ENCODE measurements at places on chromosomes 2 and 18.

DNA sequence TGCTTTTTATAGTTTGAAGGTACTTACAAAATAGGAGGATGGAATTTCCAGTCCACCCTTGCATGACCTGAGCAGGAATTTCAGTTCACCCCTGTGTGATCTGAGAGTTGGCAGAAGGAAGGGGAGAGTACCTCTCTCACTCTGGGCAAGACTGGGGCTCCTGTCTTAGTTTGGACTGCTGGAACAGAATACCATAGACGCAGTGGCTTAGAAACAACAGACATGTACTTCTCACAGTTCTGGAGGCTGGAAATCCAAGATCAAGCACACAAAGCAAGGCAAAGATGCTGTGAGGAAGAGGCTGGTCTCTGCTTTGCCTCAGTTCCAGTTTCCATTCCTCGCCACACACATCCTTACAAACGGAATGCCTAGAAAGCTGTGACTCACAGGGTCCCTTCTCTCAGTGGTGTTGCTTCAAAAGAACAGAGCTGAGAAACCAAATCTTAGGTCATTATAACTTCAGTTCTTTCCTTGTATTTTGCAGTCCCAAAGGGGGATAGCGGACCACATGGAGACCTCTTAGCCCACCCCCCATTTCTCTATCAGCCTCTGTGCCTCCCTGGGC, 108.8 kb upstream of the HAAO start:
- no peak for DNase-seq

- no peak for DNase-seq
Measured at GRCh38 chr2:179951680-179952079, 55.4 kb downstream of the CWC22 start.

DNA sequence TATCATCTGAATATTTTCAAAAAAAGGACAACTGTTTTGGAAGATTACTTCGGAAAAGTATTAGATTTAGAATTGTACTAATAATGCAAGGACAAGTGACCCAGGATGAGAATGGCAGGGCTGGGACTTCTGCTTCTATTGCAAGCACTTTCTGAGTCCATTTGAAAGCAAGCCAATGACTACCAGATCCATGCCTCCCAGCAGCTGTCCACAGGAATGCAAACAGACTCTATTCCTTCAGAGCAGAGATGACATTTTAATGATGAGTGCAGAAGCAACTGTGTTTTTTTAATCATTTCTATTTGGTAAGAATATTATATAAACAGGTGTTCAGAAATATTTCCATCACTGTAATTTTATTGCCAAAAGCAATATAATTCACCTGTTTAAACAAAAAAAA, 456.7 kb downstream of the SOX11 start:
- no peak for DNase-seq

- DNase-seq, result no peak
Measured at GRCh38 chr2:118841828-118842461, 5.5 kb downstream of the EN1 start.

DNA sequence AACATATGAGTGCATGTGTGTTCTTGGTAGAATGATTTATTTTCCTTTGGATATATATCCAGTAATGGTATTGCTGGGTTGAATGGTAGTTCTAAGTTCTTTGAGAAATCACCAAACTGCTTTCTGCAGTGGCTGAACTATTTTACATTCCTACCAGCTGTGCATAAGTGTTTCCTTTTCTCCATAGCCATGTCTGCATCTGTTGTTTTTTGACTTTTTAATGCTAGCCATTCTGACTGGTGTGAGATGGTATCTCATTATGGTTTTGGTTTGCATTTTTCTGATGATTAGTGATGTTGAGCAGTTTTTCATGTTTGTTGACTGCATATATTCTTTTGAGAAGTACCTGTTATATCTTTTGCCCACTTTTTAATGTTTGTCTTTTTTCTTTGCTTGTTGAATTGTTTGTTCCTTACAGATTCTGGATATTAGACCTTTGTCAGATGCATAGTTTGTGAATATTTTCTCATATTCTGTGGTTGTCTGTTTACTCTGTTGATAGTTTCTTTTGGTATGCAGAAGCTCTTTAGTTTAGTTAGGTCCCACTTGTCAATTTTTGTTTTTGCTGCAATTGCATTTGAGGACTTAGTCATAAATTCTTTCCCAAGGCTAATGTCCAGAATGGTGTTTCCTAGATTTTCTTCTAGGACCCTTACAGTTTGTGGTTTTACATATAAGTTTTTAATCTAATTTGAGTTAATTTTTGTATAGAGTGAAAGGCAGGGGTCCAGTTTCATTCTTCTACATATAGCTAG, 17.6 kb upstream of the KCNE4 start:
- DNase-seq, result no peak

DNA sequence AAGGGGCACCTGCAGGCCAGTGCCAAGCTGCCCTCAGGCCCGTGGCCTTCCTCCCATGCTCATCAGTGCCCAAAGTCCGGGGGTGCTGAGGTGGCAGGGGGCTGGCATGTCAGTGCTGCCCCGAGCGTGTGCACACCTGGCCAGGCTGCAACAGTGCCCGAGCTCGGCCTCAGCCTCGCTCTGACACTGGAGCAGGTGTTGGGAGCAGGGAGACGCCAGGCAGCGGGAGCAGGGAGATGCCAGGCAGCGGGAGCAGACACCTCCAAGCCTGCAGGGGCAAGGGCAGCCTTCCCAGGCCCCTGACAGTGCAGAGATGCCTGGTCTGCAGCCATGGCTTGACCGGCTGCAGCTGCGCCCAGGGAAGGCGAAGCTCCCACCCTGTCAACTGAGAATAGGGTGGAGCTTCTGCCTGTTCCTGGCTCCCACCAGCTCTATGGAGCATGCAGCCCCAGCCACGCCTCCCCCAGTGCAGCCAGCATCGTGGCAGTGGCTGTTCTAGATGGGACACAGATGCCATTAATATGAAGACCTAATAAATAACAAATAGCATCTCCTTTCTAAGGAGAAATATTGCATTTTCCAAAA, 82.4 kb downstream of the DTNB start:
- DNase-seq, result peak; percentile 79

- DNase-seq, result no peak
Measured at GRCh38 chr18:30908381-30908780, 134.2 kb downstream of the DSC3 start.

DNA sequence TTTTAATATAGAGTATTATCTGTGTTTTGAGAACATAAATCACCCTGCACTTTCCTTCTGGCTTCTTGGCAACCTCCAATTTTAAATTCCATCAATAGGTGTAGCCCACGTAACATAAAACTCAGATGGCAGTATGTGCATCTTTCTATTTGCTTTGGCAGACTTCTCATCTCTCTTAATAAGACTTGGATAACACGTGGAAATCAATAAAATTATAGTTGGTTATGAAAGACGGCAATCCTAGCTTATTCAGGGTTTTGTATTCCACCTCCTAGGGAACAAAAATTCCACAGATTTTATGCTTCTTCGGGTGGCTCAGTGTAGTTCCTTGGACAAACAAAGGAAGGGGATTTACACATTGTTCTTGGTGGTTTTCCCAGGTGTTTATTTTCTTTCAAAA, 299.3 kb downstream of the RND3 start:
- DNase-seq, result no peak

DNA sequence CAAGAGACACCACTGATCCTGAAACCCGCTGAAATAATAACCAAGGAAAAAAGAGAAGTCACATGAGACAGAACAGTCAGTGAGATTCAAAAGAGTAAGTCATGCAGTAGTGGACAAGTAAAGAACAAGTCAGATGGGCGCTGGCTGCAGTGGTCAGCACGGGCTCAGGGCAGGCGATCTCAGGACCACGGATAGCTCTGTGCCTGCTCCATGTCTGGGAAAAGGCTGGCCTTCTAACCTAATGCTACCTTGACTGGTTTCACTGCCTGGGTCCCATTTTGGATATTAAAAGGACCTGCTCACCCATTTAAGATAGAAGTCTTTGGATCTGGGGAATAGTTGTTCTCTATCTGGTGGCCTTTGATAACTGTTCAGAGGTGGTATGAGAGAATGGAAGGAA, 61.7 kb upstream of the LCLAT1 start:
- DNase-seq, result no peak

DNA sequence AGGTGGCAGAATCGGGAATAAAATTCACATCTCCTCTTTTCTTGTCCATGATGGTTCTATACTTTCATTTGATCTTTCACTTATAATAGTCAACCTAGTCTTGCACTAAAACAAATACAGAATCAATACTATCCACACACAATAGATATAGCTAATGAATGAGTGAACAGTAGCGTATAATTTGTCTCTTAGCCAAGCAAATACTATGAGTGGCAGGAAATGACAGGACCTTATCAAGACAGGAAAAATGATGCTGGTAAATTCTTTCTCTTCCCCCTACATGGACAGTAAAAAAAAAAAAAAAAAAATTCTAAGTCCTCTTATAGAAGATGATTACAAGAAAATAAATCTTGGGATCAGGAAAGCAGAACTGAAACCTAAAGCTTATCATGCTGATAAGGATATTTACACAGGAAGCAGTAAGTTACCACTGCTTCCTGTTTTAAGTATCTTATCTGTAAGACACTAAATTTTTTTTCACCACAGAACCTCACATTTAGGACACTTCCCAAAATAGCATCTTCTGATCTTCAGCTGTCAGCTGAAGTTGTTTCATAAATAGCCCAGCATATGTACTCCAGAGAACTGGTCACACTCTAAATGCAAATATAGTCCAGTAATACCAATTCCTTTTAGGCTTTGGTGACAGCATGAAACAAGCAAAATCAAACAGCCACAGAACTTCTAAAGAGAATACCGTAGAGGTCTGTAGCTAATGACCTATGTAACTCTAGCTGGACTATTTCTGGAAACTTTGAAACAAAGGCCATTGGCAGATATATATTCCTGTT, 27.0 kb downstream of the IRS1 start:
- DNase-seq, result no peak

DNA sequence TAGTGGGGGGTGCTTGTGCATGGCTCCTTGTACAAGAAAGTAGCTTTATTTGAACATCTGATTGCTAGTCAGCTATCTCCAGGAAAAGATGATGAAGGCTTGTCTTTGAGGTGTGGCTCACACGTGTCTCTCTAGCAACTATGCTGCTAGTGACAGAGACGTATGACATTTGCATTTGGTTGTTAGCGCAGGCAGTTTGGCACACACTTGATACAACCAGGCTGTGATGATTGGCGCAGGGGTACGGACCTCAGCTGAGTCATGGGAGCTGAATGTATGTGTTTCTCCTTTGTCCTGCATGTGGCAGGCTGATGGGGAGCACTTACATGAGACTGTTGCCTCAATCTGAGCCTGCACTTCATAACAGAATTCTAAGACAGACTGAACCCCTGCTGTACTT, 29.6 kb downstream of the PTCD3 start:
- no peak for DNase-seq

DNA sequence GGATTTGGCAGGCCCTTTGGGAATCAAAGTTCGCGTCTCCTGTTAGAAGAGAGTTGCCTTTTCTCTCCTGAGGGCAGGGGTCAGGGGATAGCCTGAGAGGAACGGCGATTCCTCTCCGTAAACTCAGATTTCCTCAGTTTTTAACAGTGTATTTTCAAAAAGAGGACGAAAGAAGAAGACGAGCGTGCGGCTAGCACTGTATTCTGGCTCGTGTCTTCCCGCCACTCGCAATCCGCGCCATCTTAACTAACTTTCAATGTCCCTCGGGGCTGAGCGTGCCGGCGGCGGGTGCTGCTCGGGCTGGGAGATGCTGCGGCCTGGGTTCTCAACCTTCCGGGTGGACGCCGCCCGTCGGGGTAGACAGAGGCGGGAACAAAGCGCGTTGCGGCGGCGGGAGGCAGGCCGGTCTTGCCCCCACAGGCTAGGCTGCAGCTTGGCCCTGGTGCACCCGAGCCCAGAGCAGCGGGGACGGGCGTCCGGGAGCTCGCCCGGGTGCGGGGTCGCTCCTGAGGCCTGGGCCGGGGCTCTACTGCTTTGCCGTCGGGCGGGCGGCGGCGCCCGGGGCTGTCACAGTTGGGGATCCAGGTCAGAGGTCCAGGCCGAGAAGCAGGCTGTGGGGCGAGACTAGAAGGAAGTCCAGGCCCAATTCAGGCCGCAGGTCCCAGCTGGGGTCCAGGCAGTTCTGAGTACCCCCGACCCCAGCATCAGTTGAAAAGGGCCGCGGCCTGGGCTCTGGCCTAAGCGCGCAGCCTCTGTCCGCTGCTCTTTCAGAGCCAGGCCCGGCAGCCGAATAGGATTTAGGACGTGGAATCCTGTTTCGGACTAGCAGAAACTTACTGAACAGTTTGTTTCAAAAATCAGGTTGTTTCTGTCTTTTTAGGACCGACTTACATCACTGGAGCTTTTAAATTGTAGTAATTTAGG, 11.8 kb downstream of the TBR1 start:
- no peak for DNase-seq

- no peak for DNase-seq
Measured at GRCh38 chr2:121335294-121336290, 50.6 kb upstream of the TFCP2L1 start.

DNA sequence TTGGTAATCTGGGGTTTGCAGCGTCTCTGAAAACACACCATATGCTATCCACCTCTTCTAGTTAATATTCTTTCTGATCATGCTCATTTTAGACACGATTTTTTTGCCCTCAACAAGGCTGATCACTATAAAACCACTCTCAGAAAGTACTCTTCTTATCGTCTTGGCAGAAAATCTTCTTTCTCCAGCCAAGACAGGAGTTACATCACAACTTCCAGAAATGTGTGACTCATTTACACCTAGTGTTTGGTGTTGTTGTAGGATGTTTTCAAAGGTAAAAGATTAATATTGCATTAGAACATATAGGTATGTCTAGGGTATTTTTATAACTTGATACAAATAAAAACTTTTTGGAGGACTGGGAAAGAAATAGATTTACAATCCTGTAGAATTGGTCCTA, 138.5 kb upstream of the NETO1 start:
- no peak for DNase-seq

GRCh38 chr2:1609485-1610095, 134.7 kb downstream of the PXDN start:
- DNase-seq, result no peak

DNA sequence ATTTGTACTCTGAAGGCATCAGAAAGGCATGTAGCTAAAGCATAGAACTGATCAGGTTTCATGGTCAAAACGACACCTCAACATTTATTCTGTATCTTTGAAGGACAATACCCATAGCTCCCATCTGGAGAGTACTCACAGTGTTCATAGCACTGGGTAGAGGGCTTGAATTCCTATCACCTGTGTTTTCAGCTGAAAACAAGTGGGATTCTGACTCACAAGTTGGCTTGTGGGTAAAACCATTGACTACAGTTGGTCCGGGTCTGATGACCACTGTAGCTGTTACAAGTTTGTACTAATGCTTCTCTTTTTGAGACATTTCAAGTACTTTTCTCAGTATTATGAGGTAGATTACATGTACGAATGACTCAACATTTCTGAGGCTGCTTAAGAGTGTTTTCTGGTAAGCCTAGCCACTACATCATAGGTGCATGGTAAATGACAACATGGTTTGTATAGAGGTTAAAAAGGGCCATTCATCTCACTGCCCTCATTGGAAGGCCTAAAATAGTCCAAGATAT, 68.6 kb upstream of the PELI1 start:
- no peak for DNase-seq

GRCh38 chr18:75727456-75727855, 300.0 kb upstream of the SMIM21 start:
- DNase-seq, result peak; percentile 67

DNA sequence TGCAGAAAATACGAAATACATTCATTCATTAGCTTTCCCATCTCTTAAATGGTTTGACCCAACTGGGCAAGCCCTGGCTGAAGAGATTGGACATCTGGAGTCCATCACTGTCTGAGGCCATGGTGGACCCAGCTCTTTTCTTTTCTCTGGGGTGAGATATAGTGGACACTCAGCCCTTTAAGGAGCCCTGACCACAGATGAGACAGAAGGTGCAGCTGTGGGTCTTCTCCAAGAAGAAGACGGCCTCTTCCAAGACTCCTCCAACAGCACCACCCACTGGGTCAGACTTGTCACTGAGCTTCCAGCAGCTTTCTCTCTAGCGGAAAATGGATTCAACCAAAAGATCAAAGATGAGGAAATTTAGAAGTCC, 27.2 kb downstream of the TWIST2 start:
- no peak for DNase-seq
